Posterior vena cava (tissue), 2 donors: ENCODE measurements at places on chromosomes 3 and 15.

DNA sequence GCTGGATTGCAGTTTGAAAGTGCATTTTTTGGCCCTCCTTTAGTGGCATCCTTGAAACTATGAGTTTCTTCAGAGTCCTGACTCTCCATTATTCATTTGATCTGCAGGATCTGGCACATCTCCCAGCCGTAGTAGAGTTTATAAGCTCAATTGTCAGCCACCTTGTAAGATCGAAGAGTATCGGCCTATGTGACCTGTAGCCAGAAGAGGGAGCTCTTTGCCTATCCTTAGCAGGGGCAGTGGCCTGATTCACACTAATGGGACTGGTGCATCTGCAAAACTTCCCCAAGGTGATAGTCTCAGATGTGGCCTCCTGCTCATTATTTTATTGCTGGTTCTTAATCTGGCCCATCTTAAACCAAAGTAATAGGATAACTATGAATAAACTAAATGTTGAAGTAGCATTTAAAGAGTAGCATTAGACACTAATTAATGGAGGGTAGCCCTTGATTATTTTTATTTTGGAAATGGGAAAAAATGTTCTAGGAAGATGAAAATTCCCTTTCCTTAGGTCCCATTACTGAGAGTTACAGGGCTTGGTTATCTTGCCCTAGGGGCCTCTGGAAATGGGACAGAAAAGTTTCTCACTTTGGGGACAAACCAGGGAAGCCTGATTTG, 21.2 kb downstream of the GCSAM start:
- no peak for DNase-seq

GRCh38 chr15:45665261-45665660, 30.4 kb downstream of the SQOR start:
- DNase-seq, result no peak

DNA sequence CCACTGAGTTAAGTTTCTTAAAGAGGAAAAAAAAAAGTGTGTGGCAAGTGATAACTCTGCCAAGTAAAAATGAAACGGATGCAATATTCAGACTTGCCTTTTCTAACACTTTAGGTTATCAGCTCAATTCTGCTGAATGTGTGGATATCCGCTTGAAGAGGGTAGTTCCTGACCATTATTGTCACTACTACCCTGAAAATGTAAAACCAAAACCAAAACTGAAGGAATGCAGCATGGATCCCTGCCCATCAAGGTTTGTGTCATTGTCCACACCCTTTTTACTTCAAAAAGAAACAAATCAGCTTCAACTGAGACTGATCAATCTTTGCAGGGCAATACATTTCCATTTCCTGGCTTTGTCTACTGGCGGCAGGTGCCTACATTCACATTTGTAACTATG, 236.1 kb downstream of the ADAMTSL3 start:
- no peak for DNase-seq

GRCh38 chr3:99482191-99482590, 156.2 kb upstream of the COL8A1 start:
- DNase-seq, result no peak

DNA sequence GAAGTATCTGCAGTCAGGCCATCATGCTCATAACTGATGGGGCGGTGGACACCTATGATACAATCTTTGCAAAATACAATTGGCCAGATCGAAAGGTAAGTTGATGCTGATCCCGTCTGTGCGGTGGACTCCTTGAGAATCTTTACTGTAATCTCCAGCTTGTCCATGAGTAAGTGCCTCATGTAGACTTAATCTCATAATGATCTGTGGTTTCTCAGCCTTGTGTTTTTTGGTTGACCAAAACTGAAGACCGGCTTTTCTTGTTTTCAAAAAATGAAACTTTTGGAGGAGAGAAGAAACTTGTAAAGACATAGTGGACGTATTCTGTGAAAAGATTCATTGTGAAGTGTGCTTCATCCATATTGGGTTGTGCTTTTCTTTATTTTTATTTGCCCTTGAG, 285.7 kb downstream of the LRTM1 start:
- DNase-seq, result no peak

DNA sequence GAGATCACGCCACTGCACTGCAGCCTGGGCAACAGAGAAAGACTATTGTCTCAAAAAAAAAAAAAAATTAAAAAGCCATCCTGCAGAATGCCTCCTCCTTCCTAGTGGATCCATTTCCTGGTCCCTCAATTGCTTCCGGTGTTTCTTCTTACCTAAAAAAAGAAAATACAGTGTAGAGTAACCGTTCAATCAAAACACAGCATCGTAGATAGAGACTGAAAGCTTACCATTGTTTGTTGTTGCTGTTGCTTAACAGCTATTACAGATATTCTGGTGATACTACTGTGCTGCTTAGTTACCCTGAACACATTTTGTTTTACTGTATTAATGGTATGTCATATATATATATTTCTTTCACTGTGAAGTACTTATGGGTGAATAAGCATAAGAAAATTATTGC, 105.5 kb upstream of the LRRFIP2 start:
- no peak for DNase-seq
